ENCODE measurements at places on chromosomes 3 and 15.
A peak's percentile ranks its signal among the peaks of the same experiment; 100 is the strongest.

- H3K4me3 ChIP-seq, result no peak overlapping the region
- DNase-seq, result no peak
- no peaks in the 10 kb centered on the region for H3K36me3 ChIP-seq
- no peak overlapping the region for H3K27ac ChIP-seq
Observed at GRCh38 chr15:55764398-55764797, 21.4 kb upstream of the PRTG start.

- H3K27me3 ChIP-seq, result no peaks in the 10 kb centered on the region
- no peak overlapping the region for H3K4me3 ChIP-seq
- no peak overlapping the region for H3K27ac ChIP-seq
- H3K36me3 ChIP-seq, result no peaks in the 10 kb centered on the region
- DNase-seq, result no peak
Observed at GRCh38 chr3:193095366-193095765, 145.7 kb upstream of the PLAAT1 start.

- no peak overlapping the region for H3K4me3 ChIP-seq
- no peaks in the 10 kb centered on the region for H3K27me3 ChIP-seq
- DNase-seq, result no peak
- H3K36me3 ChIP-seq, result peaks cover 58% of the 10 kb centered on the region
- H3K27ac ChIP-seq, result no peak overlapping the region
Observed at GRCh38 chr3:122403489-122403888, 12.4 kb downstream of the WDR5B start.

GRCh38 chr15:86553108-86553507, 473.4 kb downstream of the AGBL1 start:
- H3K36me3 ChIP-seq, result no peaks in the 10 kb centered on the region
- H3K4me3 ChIP-seq, result no peak overlapping the region
- H3K27me3 ChIP-seq, result no peaks in the 10 kb centered on the region
- no peak for DNase-seq

DNA sequence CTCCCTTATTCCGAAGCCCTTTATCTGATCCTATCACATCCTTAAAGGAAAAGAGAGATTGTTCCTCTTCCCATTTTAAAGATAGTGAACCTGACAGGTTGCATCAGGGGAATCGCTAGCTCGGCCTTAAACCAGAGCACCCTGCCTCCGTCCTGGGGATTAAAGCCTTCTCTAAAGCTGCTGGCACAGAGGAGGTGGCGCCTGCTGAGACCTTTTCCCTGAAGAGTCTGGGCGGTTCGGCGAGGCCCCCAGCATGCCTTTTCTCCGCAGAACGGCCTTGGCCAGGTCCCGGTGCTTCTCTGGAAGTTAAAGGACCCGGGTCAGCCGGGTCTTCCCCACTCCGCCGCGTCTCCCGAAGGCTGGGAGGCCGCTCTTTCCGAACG, 593 bp downstream of the FAM219B start:
- peak overlapping the region; percentile 92 for H3K4me3 ChIP-seq
- no peaks in the 10 kb centered on the region for H3K27me3 ChIP-seq
- peaks cover 14% of the 10 kb centered on the region for H3K4me1 ChIP-seq
- no peak for DNase-seq

DNA sequence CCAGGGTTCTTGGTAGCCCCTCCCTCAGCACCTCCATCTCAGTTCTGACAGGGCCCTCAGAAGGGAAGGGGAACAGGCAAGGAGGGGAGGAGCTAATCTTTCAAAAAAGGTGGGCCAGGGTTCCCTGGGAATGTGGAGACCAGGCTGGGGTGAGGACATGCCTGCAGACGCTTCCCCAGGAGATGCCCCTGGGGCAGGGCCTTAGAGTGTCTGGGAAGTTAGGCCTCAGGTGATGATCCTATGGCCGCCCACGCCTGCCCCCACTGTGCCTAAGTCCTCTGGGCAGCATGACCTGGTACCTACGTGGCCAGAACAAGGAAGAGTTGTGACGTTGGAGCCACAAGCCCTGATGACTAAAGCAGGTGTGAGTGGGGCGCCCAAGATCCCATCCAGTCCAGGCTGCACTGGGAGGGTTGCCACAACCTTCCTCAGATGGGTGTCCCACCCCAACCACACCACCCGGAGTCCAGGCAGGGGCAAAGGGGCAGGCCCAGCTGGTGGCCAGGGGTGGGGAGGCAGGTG, 3.9 kb upstream of the SEMA3B start:
- H3K4me1 ChIP-seq, result peaks cover 91% of the 10 kb centered on the region
- no peak for DNase-seq
- H3K36me3 ChIP-seq, result no peaks in the 10 kb centered on the region
- H3K4me3 ChIP-seq, result no peak overlapping the region
- peak overlapping the region; percentile 98 for H3K27ac ChIP-seq
- H3K27me3 ChIP-seq, result no peaks in the 10 kb centered on the region

GRCh38 chr3:158381262-158381868, 189.6 kb upstream of the MLF1 start:
- H3K27me3 ChIP-seq, result no peaks in the 10 kb centered on the region
- no peaks in the 10 kb centered on the region for H3K4me1 ChIP-seq
- H3K27ac ChIP-seq, result no peak overlapping the region
- no peaks in the 10 kb centered on the region for H3K36me3 ChIP-seq
- no peak for DNase-seq

DNA sequence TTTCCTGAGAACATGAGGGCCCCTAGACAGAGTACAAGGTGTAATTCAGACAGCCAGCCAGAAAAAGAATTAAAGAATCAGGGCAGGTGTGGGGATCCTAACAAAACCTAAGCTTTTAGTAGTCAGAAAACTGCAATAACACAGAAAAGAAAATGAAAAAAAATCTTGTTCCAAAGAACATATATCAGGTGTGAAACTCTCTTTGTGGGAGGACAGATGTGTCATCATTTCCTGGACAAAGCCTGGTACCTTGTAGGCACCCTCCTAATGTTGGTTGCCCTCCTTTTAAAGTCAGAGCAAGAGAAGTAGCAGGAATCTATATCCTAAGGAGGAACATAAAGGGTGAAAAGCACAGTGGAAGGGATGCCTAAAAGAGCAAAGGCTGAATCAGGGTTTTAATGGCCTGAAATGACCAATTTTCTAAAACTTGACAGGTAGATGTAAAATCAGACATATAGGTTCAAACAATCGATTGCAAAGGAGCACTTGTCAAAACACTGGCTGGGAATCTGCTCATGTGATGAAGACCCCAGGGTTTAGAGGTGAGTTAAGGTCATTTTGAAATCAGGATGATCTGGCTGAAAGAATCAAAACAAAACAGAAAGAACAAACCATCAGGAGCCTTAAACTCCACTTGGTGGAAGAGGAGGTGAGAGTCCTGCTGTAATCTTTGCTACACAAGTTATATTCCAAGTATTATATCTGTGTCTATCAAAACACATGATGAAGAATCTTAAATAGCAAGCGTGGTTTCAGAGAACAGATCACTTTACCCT, 54.9 kb downstream of the TGFBR2 start:
- H3K36me3 ChIP-seq, result peaks cover 11% of the 10 kb centered on the region
- H3K4me3 ChIP-seq, result no peak overlapping the region
- DNase-seq, result no peak
- no peaks in the 10 kb centered on the region for H3K27me3 ChIP-seq
- H3K27ac ChIP-seq, result peak overlapping the region; percentile 60

DNA sequence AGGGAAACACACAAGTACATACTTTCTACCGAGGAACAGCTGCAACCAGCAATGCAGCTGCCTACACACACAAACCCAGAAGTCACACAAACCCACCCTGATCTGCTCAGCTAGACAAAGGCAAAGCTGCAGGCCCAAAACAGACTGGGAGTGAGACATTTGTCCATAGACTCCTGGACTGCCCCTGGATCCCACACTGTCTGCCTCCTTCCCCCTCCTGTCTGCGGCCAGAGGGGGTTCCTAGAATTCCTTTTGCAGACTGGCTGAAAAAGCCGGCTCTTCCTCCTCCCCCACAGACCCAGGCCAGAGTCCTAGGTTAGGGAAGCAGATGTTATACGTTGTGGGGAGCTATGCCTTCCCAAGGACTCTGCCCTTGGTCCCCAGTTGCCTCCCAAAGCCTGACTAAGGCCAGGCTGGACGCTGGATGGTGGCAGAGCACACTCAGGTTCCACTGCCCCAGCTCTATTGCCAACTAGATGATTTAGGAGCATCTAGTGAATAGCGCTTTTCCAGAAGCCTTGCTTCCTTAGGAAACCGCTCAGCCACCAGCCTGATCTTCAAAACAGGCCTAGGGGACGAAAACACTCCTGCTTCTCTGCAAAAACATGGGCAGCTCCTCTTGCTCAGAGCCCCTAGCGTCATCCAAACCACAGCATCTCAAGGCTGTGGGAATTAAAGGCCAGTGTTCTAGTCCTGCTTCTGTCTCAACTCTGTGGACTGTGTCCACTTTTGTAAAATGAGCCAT, 37.4 kb upstream of the CILP start:
- no peaks in the 10 kb centered on the region for H3K4me1 ChIP-seq
- H3K27ac ChIP-seq, result no peak overlapping the region

GRCh38 chr15:55110446-55110845, 86.3 kb downstream of the RSL24D1 start:
- no peak overlapping the region for H3K27ac ChIP-seq
- DNase-seq, result no peak
- no peak overlapping the region for H3K4me3 ChIP-seq
- H3K27me3 ChIP-seq, result no peaks in the 10 kb centered on the region

Measured in tibial artery (tissue), 4 donors.